Large intestine (tissue), 12 donors: ENCODE measurements at places on chromosomes 3 and 15. TPM values are rescaled to one million over a fixed set of nuclear protein-coding genes. Genes with fewer than 3 reads are reported as not detected.

DNA sequence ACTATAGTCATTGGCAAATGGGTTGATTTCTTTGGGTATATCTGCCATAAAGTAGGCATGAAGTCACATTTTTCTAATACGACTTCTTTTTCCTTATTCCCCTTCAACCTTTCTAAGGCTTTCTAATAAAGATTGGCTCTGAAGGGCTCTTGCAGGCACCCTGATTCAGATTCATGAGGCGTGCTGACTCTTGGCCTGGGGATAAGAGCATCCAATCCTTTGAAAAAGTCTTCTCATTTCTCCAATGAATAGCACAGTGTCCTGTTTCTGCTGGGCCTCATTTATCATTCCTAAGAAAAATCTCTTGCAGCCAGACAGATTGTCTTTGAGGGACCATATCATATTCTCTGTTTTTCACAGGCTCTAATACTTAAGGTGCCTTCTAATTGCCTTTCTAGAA, 32.3 kb upstream of the BNIP2 start:
- H3K27ac ChIP-seq = no peak overlapping the region
- H3K36me3 ChIP-seq = no peaks in the 10 kb centered on the region
- H3K4me3 ChIP-seq = no peak overlapping the region
- H3K27me3 ChIP-seq = no peaks in the 10 kb centered on the region
- DNase-seq = no peak

- no peak for DNase-seq
- peaks cover 3% of the 10 kb centered on the region for H3K27me3 ChIP-seq
- H3K4me1 ChIP-seq = no peaks in the 10 kb centered on the region
- no peak overlapping the region for H3K27ac ChIP-seq
These were observed 9.0 kb upstream of the ILDR1 start for GRCh38 chr3:122031123-122031468.

DNA sequence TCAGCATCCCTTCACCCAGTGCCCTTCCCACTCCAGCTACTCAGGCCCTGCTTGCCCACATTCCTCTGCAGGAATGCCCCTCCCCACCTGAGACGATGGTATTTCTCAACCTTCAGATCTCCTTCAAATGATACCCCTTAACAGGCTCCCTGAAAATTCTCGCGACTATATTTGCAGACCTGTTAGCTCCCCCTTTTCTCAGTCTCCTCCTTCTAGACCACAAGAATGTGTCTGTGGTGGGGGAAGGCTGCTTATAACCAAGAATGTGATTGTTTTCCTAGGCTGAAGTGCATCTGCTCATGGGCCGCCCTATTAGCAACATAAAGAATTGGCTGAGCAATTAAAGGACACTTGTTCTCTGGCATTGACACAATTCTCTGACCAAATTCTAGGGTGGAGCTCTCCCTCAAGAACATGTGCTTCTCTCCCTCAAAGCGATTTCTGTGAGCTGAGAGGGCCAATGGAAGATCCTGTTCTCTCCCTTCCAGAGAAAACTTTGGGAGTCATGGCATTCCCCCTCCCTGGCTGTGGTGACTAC, 19.1 kb upstream of the LIMD1 start:
- peaks cover 4% of the 10 kb centered on the region for H3K27me3 ChIP-seq
- H3K4me1 ChIP-seq = no peaks in the 10 kb centered on the region
- no peak overlapping the region for H3K27ac ChIP-seq
- no peak for DNase-seq
- H3K36me3 ChIP-seq = no peaks in the 10 kb centered on the region

- no peak overlapping the region for H3K4me3 ChIP-seq
- no peaks in the 10 kb centered on the region for H3K4me1 ChIP-seq
- DNase-seq = no peak
- no peak overlapping the region for H3K27ac ChIP-seq
These were observed 217.1 kb downstream of the GBE1 start for GRCh38 chr3:81544385-81544784.

- no peaks in the 10 kb centered on the region for H3K27me3 ChIP-seq
- no peak overlapping the region for H3K27ac ChIP-seq
- no peaks in the 10 kb centered on the region for H3K4me1 ChIP-seq
- DNase-seq = no peak
- H3K36me3 ChIP-seq = no peaks in the 10 kb centered on the region
These were observed 277.4 kb downstream of the ROBO1 start for GRCh38 chr3:79490165-79491028.

- no peak overlapping the region for H3K27ac ChIP-seq
- H3K4me3 ChIP-seq = no peak overlapping the region
- peaks cover 22% of the 10 kb centered on the region for H3K4me1 ChIP-seq
- no peaks in the 10 kb centered on the region for H3K27me3 ChIP-seq
- H3K36me3 ChIP-seq = no peaks in the 10 kb centered on the region
These were observed 420.4 kb downstream of the TIGIT start for GRCh38 chr3:114714237-114714636.

DNA sequence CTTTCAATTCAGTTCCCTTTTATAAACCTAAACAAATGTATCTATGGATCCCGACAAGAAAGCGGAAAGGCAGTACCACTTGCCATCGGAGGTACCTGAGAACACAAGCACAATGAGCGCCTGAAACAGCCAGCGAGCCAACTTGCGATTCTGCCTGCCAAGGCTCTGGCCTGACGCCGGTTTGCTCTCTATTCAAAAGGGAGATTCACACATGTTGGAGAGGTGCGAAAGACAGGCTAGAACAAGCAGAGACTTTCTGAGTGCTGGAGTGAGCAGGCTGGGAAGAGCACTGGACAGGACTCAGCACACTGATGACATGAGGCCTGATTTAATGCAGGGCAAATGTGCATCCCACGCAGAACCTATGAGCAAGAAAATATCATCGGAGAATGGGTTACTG, 17.7 kb upstream of the PRR23E start:
- DNase-seq = no peak
- no peak overlapping the region for H3K27ac ChIP-seq
- no peaks in the 10 kb centered on the region for H3K36me3 ChIP-seq
- peaks cover 23% of the 10 kb centered on the region for H3K27me3 ChIP-seq

DNA sequence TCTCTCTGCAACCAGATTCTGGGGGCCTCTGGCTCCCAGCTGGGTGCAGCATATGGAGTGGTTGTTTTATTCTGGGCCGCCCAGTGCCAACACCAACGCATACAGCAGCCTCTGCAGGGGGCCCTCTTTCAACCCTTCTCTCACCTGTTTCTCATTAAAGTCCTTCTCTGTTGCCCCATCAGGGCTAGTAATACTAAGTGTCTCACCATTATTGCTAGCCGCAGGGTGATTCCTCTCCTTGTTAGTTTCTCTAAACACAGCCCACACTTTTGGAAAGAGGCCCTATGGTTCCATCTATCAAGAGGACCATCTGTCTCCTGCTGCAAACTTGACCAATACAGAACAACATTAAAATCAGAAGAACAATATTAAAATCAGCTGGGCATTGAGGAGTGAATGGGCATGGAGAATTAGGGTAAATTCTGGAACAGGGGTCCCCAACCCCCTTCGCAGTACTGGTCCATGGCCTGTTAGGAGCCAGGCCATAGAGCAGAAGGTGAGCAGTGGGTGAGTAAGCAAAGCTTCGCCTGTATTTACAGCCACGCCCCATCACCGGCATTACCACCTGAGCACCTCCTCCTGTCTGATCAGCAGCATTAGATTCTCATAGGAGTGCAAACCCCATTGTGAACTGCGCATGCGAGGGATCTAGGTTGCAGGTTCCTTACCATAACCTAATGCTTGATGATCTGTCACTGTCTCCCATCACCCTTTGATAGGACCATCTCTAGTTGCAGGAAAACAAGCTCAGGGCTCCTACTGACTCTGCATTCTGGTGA, 36.5 kb downstream of the ALS2CL start:
- H3K27me3 ChIP-seq = no peaks in the 10 kb centered on the region
- no peak for DNase-seq
- H3K4me3 ChIP-seq = no peak overlapping the region
- no peaks in the 10 kb centered on the region for H3K4me1 ChIP-seq

DNA sequence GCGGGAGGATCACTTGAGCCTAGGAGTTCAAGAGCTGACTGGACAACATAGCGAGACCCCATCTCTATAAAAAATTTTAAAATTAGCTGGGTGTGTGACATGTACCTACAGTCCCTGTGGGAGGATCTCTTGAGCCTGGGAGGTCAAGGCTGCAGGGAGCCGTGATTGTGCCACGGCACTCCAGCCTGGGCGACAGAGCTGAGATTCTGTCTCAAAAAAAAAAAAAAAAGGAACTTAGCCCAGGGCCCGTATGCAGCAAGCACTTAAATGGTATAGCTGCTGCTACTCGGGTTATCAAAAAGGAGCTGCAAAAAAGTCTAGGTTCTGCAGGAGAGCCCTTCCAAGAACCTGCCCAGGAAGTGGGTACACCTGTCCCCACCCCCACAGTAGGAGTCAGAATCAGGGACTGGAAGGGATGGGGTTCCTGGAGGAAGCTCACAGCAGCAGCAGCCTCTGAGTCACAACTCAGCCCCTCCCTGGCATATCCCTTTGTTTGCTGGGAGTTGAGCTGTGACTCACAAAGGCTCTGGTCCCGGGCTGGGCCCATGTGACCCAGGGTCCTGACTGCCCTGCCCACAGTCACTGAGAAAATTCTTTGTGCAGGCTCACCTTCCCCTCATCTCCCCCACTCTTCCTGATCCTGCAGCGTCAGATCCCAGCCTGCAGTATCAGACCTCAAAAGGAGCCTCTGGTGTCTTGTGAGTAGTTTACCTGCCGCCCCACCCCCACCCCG, at the start of gene SPATA12:
TSS of gene SPATA12 (plus strand) at position 576 of the 733 bp plus-strand sequence. CDS start 13,031 bp downstream, outside the sequence.
- no peaks in the 10 kb centered on the region for H3K36me3 ChIP-seq
- peak; percentile 82 for DNase-seq
- H3K4me3 ChIP-seq = no peak within 1 kb of the TSS
- H3K27ac ChIP-seq = no peak within 1 kb of the TSS

DNA sequence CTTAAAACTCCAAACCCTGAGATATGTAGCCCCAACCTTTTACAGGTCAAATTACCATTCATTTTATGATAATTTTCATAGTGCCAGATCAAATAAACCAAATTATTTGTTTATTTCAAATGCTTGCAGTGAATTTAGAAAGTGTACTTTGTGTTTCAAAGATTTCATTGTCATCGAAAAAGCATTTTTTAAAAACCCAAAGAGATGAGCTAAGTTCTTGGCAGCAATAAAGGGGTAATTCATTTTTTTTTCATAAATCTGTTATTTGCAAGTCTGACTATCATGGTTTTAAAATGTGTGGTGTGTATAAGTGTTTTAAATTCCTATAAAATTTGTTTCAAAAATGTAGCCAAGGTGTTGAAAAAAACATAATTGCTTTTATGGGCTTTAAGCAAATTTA, 17.2 kb downstream of the PTX3 start:
- no peak for DNase-seq
- H3K4me3 ChIP-seq = no peak overlapping the region
- H3K27ac ChIP-seq = no peak overlapping the region
- no peaks in the 10 kb centered on the region for H3K36me3 ChIP-seq
- H3K27me3 ChIP-seq = no peaks in the 10 kb centered on the region

DNA sequence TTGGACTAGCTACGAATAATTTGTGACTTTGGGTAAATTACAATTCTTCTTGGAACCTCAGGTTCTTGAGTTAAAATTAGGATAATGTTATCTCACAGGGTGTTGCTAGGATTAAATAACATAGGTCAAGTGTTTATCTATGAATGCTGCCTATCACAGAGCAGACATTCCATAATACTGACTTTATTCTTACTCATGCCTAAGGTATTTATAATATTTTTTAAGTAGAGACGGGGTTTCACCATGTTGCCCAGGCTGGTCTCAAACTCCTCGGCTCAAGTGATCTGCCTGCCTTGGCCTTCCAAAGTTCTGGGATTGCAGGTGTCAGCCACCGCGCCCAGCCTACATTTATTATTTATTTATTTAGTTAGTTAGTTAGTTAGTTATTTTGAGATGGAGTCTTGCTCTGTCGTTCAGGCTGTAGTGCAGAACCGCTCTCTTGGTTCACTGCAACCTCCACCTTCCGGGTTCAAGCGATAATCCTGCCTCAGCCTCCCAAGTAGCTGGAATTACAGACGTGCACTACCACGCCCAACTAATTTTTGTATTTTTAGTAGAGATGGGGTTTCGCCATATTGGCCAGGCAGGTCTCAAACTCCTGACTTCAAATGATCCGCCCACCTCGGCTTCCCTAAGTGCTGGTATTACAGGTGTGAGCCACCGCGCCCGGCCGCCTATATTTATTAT, 741 bp upstream of the ZNF106 start:
- peak overlapping the region; percentile 91 for H3K4me3 ChIP-seq
- DNase-seq = no peak
- no peaks in the 10 kb centered on the region for H3K36me3 ChIP-seq
- H3K27ac ChIP-seq = peak overlapping the region; percentile 93
- H3K27me3 ChIP-seq = no peaks in the 10 kb centered on the region

RTP4 gene
- polyA plus RNA-seq = 15.8 TPM

SCAANT1 gene
- polyA plus RNA-seq = 1.8 TPM

RPL32 gene
- polyA plus RNA-seq = 2,636 TPM

OSBPL10 gene
- polyA plus RNA-seq = 12.4 TPM

TBC1D23 gene
- 37.1 TPM for polyA plus RNA-seq

CD200 gene
- 21.8 TPM for polyA plus RNA-seq

FBXO40 gene
- not detected for polyA plus RNA-seq
